Stimulated activated CD4-positive, alpha-beta T cell treated with anti-CD3 and anti-CD28 coated beads, Interleukin-15, amount 100 ng/mL, for 1 hour (primary cell): ENCODE measurements at places on chromosomes 7 and 10.

DNA sequence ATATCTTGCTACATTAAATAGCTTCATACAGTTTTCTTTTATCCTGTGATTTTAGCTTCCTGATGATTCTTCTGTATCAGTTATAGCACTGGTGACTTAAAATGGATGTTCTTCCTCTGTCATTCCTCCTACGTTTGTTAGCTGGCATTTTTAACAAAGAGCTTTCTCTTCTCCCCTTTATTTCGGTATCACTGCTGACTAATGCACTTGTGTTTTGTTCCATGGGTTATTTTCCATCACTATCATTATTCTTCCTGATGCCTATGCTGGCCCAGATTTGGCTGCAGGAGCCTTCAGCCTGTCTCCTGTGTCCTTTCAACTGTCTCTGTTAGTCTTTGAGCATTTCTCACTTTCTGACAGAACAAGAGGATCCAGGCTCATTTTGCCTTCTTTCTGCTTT lies 13.1 kb downstream of the BMS1 start:
- DNase-seq = no peak

- no peak for DNase-seq
Measured at GRCh38 chr7:7178081-7178480, 4.3 kb upstream of the C1GALT1 start.

DNA sequence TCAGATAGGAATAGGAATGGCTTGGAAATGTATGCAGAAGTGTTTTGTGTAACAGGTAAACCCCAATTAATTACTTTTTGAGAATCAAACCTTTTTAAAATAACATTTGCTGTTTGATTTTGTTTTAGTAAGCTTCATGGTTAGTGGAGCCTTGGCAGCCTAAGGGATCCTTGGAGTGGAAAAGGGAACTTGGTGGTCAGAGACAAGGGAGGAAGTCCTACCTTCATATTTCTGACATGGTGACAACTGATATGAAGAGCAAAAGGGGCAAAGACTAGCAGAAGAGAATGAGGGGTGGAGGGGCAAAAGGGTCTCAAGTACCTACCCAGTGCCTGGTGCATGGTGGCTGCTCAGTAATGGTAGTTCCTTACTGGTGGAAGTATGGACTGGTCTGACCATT lies 32.3 kb downstream of the AHCYL2 start:
- DNase-seq = no peak

DNA sequence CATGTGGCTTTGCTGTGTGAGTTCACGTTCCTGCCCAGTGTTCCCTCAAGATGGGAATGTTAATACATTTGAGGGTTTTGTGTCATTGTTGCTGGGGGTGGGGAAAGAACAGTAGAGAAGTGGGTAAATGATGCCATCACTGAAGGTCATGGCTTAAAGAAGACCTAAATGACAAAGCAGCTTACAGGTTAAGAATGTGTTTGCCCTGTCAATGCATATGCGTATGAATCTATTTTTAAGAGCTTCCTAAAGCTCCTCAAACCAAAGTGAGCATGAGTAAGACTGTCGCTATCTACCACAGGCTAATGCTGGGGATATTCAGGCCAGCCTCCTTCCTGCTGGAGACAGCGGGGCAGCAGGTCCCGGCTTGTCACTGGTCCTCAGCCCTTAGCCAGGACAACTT lies 162.9 kb downstream of the CREB5 start:
- DNase-seq = no peak

DNA sequence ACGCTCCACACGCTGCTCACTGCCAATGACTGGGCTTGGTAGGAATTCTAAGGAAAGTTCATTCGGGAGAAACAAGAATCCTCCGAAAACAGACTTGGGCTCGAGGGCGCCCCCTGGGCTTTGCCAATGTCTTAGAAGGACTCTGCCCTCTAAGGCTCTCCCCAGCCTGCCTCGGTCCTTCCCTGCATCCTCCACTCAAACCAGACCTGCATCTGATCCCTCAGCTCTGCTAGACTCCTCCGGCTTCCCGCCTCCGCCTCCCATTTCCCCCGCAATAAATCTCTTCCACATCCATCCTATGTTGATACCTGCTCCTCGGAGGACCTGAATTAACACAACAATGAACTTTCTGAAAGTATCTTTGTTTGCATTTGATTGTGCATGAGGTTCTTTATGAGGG lies 177.6 kb downstream of the PLPP4 start:
- DNase-seq = no peak

GRCh38 chr10:15324113-15324512 lies 47.0 kb downstream of the FAM171A1 start:
- DNase-seq = no peak

- DNase-seq = no peak
Measured at GRCh38 chr7:133360201-133360600, 107.3 kb downstream of the EXOC4 start.

DNA sequence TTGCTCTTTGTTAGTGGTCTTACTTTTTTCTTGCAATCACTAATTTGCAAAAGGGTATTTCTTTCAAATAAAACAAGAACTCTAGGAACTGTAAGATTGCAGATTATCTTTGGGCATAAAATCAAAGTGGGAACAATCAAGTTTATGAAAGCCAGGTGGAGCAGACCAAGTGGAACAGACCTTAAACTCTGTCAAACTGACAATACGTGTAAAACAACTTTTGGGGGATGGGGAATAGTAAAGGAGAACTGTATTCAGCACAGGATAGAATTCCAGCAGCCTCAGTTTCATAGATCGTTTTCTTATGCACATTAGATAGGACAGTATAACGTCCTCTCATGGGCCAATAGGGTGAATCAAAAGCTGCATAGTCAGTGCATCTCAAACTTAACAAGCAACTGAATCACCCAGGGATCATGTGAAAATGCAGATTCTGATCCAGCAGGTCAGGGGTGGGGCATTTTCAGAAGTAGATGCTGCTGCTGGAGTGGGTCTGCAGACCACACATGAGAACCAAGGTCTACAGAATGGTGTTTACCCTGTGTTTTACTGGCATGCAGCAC lies 120.7 kb downstream of the PIP4K2A start:
- DNase-seq = no peak

DNA sequence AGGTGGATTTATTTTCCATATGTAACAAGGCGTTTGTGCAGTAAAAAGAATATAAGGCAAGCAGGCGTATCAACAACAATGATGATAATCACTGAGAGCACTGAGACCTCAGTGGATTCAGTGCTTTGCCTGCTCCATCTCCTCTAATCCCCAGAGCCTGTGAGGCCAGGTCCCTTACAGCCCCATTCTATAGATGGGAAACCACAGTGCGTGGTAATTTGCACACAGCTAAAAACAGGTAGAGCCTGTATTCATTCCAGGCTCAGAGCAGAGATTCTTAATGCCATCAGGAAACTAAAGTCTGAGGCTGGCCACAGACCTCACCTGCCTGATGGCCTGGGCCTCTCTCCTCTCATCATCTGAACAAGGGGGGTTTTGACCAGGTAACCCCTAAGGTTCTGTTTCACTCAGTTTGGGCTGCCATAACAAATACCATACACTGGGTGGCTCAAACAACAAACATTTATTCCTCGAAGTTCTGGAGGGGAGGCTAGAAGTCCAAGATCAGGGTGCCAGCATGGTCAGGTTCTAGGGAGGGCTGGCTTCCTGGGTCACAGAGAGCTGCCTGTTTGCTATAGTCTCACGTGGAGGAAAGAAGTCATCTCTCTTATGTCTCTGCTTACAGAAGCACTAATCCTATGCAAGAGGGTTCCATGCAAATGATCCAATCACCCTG lies 10.3 kb upstream of the RASSF4 start:
- DNase-seq = no peak

DNA sequence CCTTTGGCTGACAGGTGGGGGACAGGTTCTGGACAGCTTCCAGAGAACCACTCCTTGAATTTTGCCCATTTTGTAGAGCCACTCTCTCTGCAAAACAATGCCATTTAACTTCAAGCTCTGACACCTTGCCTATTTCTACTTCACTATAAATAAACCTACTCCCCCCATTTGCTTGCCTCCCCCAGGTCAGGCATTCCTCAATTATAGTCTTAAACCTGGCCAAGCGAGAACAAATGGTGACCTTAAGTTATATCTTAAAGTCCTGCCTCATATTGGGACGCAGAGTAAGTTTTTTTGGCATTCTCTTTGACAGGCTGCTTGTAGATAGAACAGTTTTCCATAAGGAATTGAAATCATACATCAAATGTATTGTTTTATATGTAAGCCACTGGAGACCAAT lies 706.9 kb downstream of the LRMDA start:
- DNase-seq = no peak

- DNase-seq = no peak
Measured at GRCh38 chr7:38316733-38317360, 43.4 kb upstream of the TARP start.

GRCh38 chr10:14380746-14381145 lies 50.0 kb upstream of the FRMD4A start:
- DNase-seq = no peak

DNA sequence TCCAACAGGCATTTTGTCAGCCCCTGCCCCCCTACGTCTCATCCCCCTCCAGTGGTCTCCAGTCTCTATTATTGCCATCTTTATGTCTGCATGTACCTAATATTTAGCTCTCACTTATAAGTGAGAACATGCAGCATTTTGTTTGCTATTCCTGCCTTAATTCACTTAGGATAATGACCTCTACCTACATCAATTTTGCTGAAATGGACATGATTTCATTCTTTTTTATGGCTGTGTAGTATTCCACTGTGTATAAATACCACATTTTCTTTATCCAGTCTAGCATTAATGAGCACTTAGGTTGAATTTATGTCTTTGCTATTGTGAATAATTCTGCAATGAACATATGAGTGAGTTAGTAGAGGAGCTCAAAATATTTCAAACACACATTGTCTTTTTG lies 229.9 kb downstream of the SEMA3E start:
- DNase-seq = no peak

DNA sequence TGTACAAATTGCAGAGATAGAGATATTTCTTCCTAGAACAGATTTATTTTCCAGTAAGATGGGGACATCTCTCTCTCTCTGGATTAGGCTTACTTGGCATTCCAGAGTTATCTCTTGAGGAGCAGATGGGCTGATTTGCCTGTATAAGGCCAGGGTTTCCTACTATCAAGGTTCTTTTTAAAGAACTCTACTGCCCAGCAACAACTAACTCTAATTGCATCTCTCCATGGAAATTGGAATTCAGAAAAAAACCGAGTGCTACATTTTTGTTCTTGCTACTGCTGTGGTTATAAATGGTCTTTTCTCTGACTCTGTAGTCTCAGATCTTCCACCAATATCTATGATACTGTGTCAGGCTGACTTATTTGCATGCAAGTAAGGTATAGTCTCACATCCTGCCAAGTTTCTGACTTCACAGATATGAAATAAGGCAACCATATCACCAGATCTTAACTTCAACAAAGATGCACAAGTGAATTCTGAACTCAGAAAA lies 161.1 kb downstream of the CRPPA start:
- no peak for DNase-seq

GRCh38 chr10:75201793-75202307 lies 8.7 kb upstream of the VDAC2 start:
- DNase-seq = no peak

GRCh38 chr7:90948085-90948484 lies 316.1 kb upstream of the FZD1 start:
- no peak for DNase-seq

- DNase-seq = no peak
Measured at GRCh38 chr10:122368502-122369254, 5.8 kb upstream of the PLEKHA1 start.

DNA sequence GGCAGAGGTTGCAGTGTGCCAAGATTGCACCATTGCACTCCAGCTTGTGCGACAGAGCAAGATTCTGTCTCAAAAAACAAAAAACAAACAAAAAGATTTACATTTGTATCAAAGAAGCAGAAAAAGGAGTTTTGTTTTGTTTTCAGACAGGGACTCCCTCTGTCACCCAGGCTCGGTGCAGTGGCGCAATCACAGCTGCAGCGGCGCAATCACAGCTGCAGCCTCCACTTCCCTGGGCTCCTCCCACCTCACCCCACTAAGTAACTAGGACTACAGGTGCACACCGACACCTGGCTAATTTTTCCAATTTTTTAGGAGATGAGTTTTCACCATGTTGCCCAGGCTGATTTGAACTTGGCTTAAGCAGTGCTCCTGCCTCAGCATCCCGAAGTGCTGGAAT lies 1.8 kb downstream of the ARMC10 start:
- no peak for DNase-seq

DNA sequence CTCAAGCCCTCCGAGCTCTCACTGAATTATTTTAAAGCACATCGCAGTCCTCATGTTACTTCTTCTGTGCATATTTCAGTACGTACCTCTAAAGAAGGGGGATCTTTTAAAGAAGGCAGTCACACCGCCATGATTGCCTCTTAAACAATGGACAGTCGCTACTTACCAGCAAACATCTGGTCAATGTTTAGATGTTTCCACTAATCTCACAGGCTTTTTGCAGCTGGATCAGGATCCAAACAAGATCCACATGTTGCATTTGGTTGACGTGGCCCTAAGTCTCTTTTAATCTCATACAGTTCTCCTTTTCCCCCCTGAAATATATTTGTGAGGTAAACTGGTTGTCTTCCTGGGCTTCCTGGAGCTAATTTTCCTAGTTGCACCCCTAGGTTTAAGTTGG lies 50.0 kb downstream of the PRF1 start:
- DNase-seq = no peak

DNA sequence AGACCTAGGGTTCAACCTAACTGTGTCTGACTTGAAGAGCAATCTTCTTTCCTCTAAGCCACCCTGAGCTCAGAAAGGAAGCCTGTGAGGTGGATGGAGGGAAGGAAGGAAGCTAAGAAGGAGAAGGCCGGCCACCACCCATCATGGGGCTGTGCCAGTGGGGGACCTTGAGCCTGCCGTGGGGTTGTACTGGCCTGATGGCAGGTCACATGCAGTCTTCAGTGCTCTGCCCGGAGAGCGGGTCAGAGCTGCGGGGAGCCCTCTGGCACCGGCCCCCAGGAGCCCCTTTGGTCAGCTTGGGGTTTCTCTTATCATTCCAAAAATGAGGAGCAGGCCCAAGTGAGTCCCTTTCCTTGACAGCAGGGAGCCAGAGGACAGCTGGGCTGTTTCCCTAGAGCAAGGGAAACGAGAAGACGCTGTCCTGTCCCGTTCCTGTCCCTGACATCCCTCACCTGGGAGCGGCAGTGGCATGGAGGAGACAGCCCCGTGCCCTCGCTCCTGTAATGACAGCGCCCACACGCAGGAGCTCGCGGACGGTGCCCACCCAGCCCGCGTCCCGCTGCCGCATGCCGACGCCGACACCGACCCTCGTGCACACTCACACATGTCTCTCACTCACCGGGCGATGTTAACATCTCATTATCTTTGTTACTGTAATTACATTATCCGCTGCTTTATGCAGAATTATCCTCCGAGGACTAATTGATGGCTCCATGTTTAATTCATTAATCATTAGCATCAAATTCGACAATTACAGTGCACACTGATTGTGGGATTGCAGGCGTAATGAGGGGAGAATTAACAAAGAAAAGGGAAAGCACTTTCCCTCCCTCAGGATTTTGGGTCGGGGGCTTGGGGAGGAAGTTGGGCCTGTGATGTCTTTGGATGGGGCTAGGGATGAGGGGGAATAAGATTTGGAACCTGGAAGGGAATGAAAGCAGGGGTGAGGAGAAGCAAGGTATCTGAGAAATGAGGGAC lies 31.3 kb downstream of the GBX1 start:
- no peak for DNase-seq

DNA sequence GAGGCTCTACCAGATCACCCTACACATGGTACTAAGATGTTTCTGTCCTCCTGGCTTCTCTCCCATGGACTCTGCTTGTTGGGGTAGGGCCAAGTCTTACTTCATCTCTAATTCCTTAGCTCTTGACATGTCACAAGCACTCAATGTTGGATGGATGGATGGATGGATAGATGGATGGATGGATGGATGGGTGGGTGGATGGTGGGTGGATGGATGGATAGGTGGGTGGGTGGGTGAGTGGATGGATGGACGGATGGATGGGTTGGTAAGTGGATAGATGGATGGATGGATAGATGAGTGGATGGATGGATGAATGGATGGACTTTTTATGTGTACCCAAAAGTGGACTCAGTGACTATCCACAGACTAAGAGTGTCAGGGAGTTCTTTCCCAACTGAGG lies 28.5 kb downstream of the HSPA12A start:
- DNase-seq = no peak
